Pericardium fibroblast (primary cell): ENCODE measurements at places on chromosomes 11 and 22. TPM values are rescaled to one million over a fixed set of nuclear protein-coding genes. Genes with fewer than 3 reads are reported as not detected.

Gene TRPM5
- total RNA-seq: 0.12 TPM in 1 of 2 replicates, not detected in the other

Gene CXCR5
- total RNA-seq: not detected in 2 replicates

Gene PIWIL4
- 0.82 and 1.4 TPM in 2 replicates for total RNA-seq

Gene KIAA1671
- 3.2 and 10.9 TPM in 2 replicates for total RNA-seq

Gene PYGM
- 5.4 and 15.3 TPM in 2 replicates for total RNA-seq

Gene ACTN3
- under 0.01 and 0.26 TPM in 2 replicates for total RNA-seq

Gene NDUFS8
- 124 and 133 TPM in 2 replicates for total RNA-seq

Gene EFCAB6
- 1.0 and 1.5 TPM in 2 replicates for total RNA-seq
